ENCODE measurements at places on chromosomes 1 and 21.

DNA sequence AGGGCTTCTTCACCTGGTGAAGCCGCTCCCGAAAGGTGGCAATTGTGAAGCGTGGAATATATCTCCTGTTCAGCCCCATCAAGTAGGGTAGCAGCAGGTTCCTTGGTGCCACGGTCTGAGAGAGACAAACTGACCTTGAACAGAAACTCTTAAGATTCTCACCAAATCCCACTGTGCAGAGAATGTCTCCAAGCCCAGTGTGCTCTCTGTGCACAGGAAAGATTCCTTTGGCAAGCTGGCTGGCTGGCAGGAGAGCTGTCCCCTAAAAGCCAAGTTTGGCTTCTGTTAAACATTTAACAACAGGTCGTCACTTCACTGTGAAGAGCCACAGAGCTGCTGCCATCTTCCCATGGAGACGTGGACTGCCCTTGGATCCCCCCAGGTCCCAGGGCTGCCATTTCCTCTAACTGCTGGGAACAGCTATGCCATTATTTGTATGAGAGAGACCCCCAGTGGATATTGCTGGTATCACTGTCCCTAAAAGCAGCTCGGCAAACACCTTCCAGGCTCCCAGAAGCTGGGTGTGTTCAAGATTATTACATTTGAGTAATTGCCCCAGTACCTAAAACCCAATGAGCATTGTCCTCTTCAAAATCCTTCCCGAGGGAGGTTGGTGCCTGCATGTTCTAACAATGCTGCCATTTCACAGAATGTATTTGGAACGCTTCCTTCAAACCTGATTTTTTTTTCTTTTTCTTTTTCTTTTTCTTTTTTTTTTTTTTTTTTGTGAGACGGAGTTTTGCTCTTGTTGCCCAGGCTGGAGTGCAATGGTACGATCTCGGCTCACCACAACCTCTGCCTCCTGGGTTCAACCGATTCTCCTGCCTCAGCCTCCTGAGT lies 71.8 kb downstream of the CD58 start:
- DNase-seq = peak; percentile 35

DNA sequence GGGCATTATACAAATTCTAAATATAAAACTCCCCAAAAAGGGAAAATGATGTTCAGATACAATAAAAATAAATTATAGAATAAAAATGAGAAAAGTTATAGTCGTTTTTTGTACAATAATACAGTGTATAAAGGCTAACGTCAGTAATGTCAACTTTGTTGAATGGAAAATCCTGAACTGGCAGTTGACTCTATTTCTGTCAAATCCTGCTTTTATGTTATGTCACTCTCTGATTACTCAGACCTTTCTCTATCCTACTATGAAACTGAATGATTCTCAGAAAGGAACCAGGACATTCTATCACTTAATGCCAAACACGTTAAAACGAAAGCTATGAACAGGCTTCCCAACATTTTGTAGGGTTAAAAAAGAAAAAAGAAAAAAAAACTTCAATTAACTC lies 636.4 kb downstream of the USP25 start:
- DNase-seq = no peak

DNA sequence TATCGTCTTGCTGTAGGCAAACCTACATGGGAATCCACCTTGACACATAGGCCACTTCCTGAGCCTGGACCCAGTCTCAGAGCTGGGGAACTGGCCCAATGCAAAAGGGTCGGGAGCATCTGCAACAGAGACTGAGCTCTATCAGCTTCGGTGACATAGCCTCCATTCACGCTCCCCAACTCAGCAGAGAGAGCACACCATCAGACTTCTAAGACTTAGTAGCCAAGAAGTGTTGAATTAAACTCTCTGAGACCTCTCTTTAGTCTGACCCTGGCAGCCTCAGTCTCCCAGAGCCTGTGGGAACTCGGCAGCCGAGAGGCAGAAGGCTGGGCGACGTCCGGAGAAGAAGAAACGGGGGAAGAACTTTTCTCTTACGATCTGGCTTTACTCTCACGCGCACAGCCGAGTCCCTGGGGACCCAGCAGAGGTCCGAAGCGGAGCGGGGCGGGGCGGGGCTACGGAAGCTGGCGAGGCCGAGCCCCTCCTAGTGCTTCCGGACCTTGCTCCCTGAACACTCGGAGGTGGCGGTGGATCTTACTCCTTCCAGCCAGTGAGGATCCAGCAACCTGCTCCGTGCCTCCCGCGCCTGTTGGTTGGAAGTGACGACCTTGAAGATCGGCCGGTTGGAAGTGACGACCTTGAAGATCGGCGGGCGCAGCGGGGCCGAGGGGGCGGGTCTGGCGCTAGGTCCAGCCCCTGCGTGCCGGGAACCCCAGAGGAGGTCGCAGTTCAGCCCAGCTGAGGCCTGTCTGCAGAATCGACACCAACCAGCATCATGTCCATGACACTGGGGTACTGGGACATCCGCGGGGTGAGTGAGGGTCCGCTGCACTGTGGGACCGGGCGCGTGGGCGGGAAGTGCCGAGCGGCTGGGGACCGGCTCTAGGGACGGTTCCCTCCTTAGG lies at the start of gene GSTM4:
Gene GSTM4 (plus strand): TSS at position 485 of the 905 bp plus-strand sequence. CDS start 291 bp downstream, at position 776.
- peak; percentile 4 for DNase-seq

DNA sequence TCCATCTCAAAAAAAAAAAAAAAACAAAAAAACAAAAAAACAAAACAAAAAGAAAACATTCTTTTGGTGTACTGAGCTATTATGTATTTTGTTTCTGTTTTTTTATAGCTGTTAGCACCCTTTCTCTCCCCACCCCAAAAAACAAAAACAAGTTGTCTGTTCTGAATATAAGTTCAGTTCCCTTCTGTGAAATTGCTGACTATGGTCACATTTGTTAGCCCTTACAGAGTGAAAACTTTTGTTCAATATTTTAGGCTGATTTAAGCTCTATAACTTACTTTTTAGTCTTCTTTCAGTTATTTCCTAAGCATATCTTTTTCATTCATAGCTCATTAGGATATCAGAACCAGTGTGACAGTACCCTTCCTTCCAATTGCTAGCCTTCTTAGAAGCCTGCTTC lies 1056.6 kb upstream of the NCAM2 start:
- DNase-seq = no peak

DNA sequence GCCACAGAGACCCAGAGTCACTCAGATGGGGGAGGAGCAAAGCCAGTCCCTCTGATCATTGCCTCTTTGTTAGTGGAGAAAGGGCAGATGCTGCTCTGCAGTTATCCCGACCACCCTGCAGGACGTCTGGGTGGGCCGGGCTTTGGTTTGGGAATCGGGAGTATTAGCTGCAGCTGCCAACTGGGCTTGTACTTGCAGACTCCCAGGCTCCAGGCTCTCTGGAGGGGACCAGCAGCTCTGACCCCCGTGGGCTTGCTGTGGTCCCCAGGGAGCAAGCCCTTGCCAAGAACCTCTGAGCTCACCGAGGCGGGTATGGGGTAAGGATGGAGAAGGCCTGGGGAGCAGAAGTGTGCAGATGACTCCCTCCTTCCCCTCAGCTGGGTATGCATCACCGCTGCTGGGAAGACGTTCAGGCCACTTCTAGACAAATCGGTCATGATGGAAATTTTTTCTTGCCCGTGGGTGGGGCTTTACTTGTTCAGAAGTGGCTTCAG lies 21.6 kb downstream of the MAPKAPK2 start:
- no peak for DNase-seq

- no peak for DNase-seq
These were observed 328.0 kb upstream of the B3GALT2 start for GRCh38 chr1:193514397-193514796.

DNA sequence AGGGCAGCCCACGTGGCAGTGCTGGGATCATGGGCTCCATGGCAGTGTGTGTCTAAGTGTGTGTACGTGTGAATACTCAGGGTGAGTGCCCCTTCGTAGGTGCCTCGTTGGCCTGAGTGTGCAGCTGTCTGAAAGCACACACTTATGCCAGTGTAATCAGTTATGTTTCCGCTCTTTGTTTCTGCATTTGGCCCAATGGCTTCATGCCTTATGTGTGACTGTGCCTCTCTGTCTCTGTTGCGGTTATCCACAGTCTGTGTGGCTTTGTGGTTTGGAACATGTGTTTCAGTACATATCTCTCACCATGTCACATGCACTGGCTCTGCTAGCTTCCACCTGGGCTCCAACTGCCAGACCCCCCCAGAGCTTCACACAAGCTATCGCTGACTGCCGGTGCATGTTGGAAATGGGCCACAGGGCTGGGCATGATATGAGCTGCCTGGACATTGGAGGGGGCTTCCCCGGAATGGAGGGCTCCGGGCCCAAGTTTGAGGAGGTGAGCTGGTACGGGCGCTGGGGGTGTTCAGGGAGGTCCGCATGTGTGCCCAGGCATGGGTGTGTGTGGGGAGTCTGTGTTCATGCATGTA lies 70.3 kb upstream of the TINAGL1 start:
- no peak for DNase-seq

GRCh38 chr1:27408151-27408550 lies 15.7 kb downstream of the GPR3 start:
- no peak for DNase-seq

GRCh38 chr1:14907416-14907815 lies 246.1 kb upstream of the TMEM51 start:
- no peak for DNase-seq

GRCh38 chr1:57464756-57465155 lies 40.9 kb upstream of the DAB1 start:
- peak; percentile 87 for DNase-seq

DNA sequence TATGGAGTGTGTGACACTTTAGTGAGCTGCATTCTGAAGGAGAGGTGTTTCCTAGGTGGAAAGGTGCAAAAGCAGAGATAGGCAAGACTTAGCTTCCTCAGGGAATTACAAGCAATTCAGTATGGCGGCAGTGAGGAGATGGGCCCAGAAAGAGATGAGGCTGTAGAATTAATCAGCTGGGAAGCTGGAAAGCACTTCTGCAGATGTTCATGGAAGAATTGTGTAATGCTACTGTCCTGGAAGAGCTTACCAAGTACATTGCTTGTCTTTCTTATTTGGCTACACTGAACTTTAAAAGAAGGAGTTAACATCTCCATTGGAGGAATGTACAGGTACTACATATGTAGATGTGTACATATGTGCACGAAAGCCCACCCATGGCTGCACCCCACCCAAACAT lies 103.7 kb upstream of the DPT start:
- DNase-seq = no peak

DNA sequence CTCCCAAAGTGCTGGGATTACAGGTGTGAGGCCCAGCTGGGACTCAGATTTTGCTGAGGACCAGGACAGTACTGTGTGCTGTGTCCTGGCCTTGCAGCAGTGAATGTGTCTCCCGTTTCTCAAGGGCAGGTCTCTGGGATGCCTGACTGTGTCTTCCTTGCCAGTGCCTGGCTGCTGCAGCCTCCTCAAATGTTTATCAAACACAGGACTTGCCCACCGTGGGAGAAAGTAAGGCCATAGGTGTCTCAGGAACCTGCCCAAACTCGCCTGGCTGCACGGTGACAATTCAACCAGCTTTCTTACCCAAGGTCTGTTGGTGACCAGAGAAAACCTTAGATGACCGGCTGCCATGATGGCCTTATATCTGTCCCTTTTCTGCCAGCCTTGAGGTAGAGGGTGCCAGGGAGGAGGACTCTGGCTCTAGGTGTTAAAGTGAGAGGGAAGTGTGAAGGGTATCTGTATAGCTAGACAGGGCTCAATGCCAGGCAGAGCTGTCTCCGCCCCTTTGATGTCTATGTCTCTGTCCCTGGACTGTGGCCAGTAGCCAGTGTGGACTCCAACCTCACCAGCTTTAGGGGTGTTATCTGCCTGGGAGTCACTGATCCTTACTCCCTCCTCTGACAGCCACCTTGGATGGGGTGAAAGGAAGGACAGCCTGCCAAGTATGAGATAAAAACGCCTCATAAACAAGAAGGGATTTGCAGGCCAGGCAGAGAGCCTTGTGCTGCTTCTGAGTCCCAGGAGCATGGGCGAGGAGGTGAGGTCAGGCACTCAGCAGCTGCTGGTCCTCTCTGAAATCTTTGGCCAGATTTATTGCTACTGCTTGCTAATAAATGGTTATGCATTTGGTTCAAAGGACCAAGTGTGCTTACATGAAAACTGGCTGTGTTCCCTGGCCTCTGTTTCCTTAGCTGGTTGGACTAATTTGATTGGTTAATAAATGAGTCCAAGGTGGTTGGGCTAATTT lies 22.3 kb downstream of the IL6R start:
- peak; percentile 36 for DNase-seq

- DNase-seq = no peak
These were observed 158.2 kb downstream of the TRIM33 start for GRCh38 chr1:114352797-114353196.

- peak; percentile 44 for DNase-seq
These were observed 12.8 kb downstream of the ADAMTSL4 start for GRCh38 chr1:150561974-150562445.

DNA sequence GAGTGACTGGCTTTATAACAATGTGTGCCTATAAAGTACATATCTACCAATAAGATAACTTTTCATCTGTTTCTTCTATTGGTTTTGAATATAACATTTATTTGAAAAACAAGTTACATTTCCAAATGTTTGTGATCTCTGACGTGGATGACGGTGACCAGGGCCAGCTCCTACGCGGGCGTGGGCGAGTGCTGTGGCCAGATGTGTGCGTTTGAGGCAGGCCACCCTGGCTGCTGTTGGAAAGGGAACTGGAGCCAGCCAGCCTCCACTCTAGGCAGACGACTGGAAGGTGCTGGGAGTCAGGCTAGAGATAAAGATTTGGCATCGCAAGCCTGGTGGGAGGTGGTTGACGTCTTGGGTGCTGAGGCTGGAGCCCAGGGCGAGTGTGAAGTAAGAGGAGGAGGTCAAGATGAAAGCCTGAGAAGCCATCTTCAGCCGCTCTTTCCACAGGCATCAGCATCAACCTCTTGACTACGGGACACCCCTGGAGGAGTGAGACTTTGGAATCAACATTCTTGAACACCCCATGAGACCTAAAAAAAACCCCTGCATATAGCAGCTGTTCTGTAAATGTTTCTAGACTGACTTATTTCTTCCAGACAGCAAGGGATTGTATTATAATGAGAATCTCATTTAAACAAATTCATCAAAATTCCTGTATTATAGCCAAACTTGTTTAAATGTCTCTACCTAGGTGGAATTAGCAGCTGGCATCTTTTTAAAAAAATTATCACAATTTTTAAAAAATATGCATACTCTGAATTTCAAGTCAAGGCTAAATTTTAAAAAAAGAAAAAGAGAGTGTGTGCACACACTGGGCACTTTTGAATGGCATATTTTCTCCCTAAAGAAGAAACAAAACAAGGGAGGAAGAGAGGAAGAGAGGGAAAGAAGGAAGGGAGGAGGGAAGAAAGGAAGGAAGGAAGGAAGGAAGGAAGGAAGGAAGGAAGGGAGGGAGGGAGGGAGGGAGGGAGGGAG lies 112.5 kb upstream of the SLC44A3 start:
- DNase-seq = no peak

DNA sequence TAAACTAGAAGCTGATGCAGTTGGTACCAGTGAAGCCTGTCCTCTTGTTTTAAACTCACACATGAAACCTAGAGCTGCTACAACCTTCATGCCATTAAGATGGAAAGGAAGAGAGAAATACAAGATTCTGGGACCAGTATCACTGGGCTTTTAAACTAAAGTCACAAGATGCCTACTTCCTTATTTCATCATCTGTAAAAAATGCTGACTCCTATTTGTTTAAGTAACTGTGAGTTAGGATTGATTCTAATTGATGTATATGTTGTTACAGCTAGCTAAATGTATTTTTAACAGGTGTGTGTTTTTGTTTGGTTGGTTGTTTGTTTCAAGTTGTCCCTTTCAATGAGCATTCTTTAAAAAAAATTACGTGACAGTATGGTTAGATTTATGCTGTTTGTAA lies 833.3 kb upstream of the PRMT6 start:
- no peak for DNase-seq

- no peak for DNase-seq
These were observed 444.0 kb downstream of the PTPRC start for GRCh38 chr1:199082778-199083389.
